ENCODE measurements at places on chromosomes 13 and 19.
A peak's percentile ranks its signal among the peaks of the same experiment; 100 is the strongest.

DNA sequence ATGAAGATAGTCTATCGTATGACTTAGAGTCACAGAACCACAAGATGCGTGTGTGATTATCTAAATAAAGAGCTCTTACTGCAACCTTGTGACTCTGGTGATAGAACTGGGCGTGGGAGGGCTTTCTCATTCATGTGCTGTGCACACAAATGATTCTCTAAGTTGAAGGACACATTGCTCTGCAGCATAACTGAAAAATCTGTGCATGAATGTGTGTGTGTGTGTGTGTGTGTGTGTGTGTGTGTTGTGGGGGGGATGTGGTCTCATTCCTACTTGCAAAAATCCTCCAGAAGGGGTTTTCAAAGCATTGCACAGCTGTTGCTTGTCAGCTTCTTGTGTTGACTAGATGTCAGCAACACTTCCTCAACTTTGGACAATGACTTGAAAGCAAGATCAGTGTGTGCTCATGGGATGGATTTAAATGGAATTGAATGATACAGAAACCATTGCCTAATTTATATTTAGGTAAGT lies 22.4 kb downstream of the LRCH1 start:
- no peak for DNase-seq

- peak; percentile 47 for DNase-seq
Observed at GRCh38 chr13:46553521-46553885, 533 bp downstream of the LRCH1 start.

- no peak for DNase-seq
Observed at GRCh38 chr13:74080762-74081161, 53.4 kb downstream of the KLF12 start.

DNA sequence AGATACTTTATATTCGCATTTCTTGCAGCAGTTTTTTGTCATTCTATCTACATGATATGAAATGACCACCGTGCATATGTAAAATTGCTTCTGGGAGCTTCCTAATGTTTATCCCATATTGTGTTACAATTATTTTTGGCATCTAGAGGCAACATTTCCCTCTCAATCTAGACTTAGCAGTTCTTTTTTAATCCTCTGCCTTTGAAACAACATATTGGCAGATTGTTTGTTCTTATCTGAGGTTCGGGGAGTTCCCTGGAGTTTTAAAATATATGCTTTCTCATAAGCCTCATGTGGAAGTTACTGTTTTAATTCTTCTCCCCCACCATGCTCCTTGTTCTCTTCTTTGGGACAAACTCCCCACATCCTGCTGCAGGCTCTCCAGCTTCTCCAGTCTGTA lies 130.1 kb upstream of the SLC10A2 start:
- DNase-seq = no peak

- DNase-seq = no peak
Observed at GRCh38 chr13:22505489-22505888, 675.3 kb upstream of the SGCG start.

All from nephron progenitor cell (in vitro differentiated cells).